Stimulated activated CD8-positive, alpha-beta memory T cell treated with anti-CD3 and anti-CD28 coated beads, Interleukin-12 subunit alpha, Interleukin-12 subunit beta, amount 100 ng/mL, for 4 hours (primary cell): ENCODE measurements at places on chromosomes 6 and 20.

GRCh38 chr6:7052443-7053011, 55.2 kb upstream of the RREB1 start:
- no peak for DNase-seq

GRCh38 chr6:41199552-41200246, 1.2 kb downstream of the TREML2 start:
- no peak for DNase-seq

DNA sequence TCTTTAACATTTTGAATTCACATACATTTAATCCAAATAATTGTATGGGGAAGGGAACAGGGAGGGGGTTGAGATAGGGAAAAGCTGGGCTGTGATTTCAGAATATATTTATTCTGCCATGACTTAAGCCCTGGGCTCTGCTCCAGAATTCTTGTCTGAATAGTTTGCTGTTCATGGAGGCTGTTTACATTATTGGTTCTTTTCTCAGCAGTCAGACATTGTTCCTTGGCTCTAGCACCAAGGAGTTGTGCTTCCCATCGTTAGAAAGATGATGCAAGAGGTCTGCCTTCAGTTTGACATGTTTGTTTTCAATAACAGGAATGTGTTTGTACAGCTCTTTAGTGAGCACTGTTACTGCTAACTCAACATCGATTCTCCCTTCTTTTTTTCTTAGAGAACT, 198.8 kb upstream of the CDYL start:
- DNase-seq = no peak

DNA sequence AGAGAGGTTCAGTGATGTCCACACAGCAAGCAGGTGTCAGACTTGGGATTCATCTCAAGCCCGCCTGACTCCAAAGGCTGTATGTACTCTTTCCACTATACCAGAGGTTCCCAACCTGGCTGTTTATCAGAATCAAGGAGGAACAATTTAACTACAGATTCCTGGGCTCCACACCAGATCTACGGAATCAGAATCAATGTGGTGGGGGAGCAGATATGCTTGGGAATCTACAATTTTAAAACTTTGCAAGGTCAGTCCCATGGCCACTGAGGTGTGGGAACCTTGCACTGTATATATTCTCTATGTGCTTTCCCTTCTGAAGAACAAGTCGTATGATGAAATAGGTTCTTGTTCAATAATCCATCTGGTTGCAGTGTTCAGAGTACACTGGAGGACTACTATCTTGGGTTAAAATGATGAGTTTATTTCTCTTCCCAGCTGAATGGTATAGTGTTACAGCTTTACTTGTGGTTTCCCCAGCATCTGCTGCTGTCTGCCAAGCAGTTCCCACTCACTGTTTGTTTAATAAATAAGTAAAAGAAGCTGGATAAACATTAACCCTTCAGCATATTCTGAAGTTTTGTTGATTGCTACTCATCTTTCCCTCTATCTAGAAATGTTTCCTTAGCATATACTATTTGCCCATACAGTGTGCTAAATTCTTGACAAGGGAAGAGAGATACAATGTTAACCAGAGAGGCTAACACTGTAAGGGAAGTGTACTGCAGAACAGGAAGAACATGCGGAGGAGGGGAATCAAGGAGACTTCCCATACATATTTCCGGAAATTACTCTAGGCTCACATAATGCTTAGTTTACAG, 9.9 kb downstream of the TTI1 start:
- DNase-seq = no peak

DNA sequence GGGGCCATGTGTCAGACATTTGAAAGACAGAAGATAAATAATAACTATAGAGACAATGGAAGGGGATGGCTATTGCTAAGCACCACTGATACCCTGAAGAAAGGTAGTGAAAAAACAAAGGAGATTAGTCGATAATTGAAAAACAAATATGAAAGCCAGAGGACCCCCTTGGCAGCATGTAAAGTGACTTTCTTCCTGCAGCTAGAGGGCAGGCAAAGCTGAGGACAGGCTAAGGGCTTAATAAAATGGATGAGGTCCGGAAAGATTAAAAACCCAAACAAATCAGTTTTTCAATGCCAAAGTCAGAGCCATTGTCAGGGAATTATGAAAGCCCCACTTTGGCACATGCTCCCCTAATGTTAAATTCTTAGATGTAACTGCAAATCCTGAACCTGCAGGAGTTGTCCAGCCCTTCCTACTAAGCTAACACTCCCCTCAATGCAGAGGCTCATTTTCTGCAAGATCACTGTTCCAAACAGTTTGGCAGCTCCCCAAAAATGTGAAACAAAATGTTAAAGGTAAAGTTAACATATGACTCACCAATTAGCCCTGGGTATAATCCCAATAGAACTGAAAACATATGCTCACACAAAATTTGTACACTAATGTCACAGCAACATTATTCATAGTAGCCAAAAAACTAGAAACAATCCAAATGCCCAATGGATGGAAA, 1177.9 kb downstream of the GRIK2 start:
- DNase-seq = no peak
